Immature natural killer cell (primary cell): ENCODE measurements at places on chromosomes 3 and 15. TPM values are rescaled to one million over a fixed set of nuclear protein-coding genes. Genes with fewer than 3 reads are reported as not detected.

LMAN1L gene
- not detected for polyA plus RNA-seq

CYP1A2 gene
- not detected for polyA plus RNA-seq

SHC4 gene
- polyA plus RNA-seq, result not detected

MINAR1 gene
- polyA plus RNA-seq, result 0.07 TPM

GHSR gene
- polyA plus RNA-seq, result 4.3 TPM

SSUH2 gene
- polyA plus RNA-seq, result not detected

HRG gene
- not detected for polyA plus RNA-seq

TTC14 gene
- polyA plus RNA-seq, result 17.9 TPM

SST gene
- polyA plus RNA-seq, result not detected

IL20RB gene
- not detected for polyA plus RNA-seq

- H3K27ac ChIP-seq, result no peak overlapping the region
- no peaks in the 10 kb centered on the region for H3K4me1 ChIP-seq
- peaks cover 4% of the 10 kb centered on the region for H3K36me3 ChIP-seq
- no peak for DNase-seq
- H3K27me3 ChIP-seq, result no peaks in the 10 kb centered on the region
These were observed 356.4 kb downstream of the CHST2 start for GRCh38 chr3:143475981-143476380.

- no peaks in the 10 kb centered on the region for H3K36me3 ChIP-seq
- peaks cover 26% of the 10 kb centered on the region for H3K4me1 ChIP-seq
- no peak for DNase-seq
- peaks cover 6% of the 10 kb centered on the region for H3K27me3 ChIP-seq
These were observed 50.8 kb downstream of the CPN2 start for GRCh38 chr3:194300382-194300758.

GRCh38 chr3:48661501-48662144 is 1.1 kb downstream of the CELSR3 start:
- DNase-seq, result peak; percentile 74
- H3K4me3 ChIP-seq, result peak overlapping the region; percentile 68
- H3K36me3 ChIP-seq, result no peaks in the 10 kb centered on the region
- H3K4me1 ChIP-seq, result peaks cover 31% of the 10 kb centered on the region

- no peak overlapping the region for H3K27ac ChIP-seq
- no peak overlapping the region for H3K4me3 ChIP-seq
- no peaks in the 10 kb centered on the region for H3K4me1 ChIP-seq
- no peak for DNase-seq
- no peaks in the 10 kb centered on the region for H3K36me3 ChIP-seq
These were observed 49.3 kb upstream of the KBTBD8 start for GRCh38 chr3:66948838-66949237.

GRCh38 chr3:196531418-196531817 is 16.3 kb upstream of the SMCO1 start:
- no peaks in the 10 kb centered on the region for H3K4me1 ChIP-seq
- peaks cover 13% of the 10 kb centered on the region for H3K27me3 ChIP-seq
- no peak overlapping the region for H3K4me3 ChIP-seq
- no peak overlapping the region for H3K27ac ChIP-seq
- no peak for DNase-seq

- no peak within 1 kb of the TSS for H3K27ac ChIP-seq
- peak within 1 kb of the TSS; percentile 39 for H3K4me3 ChIP-seq
These were observed at the start of gene FBXL2 for GRCh38 chr3:33277193-33277882. Gene FBXL2 (plus strand): TSS chr3:33277442. CDS start chr3:33277513, 71 bp downstream.

DNA sequence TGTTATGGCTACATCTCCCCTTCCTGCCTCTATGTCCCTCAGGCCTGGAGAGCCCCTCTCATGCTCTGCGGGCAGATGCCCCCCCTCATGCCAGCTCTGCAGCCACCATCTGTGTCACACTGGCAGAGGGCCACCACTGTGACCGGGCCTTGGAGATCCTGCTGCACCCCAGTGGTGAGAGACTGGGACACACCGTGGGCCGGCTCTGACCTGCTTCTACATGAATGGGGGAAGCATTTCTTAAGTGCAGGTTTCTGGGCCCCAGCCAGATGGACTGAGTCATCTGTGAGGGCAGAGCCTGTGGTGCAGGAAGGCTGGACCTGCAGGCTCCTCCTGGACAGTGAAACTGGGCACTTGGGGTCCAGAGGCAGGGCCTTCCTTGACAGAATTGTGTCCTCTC is 4.8 kb downstream of the VWA5B2 start:
- peaks cover 8% of the 10 kb centered on the region for H3K4me1 ChIP-seq
- no peak overlapping the region for H3K27ac ChIP-seq
- peaks cover 11% of the 10 kb centered on the region for H3K27me3 ChIP-seq
- H3K4me3 ChIP-seq, result no peak overlapping the region

DNA sequence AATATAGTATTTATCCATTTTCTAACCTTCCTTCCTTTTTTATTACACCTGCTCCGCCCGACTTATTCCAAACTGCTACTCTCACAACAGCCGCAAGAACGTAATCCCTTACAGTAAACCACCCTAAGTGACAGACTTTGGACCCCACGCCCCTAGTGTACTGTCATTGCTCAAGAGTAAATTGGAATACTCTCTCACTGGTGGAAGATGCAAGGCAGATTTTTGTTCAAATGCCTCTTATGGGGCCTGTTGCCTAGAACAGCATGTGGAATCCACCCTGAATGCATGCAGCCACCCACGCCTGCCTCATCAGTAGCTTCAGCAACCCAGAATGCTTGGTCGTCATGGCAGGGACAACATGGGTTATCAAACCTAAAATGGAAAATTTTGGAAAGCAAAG is 226.2 kb upstream of the ST8SIA2 start:
- no peaks in the 10 kb centered on the region for H3K4me1 ChIP-seq
- DNase-seq, result no peak
- no peak overlapping the region for H3K4me3 ChIP-seq
- H3K27ac ChIP-seq, result no peak overlapping the region

DNA sequence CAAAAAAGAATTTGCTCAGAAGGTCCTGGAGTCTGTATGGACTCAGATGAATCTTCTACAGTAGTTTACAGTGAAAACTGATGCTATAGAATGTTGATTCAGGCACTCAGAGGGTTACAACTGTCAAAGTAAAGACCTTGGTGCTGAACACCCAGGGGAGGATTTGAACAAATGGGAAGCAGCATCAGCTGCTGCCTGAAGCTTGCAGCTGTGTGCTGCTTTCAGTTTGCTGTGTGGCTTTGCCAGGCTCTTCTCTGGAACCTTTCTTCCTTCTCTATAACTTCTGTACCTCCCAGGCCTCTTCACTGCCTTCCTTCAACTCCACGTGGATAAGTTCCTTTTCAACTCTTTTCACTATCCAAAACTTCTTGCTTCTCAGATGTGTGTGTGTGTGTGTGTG is 214.2 kb downstream of the GRM7 start:
- no peaks in the 10 kb centered on the region for H3K36me3 ChIP-seq
- DNase-seq, result no peak
- no peaks in the 10 kb centered on the region for H3K4me1 ChIP-seq

GRCh38 chr3:37096975-37097374 is 77.4 kb downstream of the LRRFIP2 start:
- H3K4me3 ChIP-seq, result no peak overlapping the region
- peaks cover 1% of the 10 kb centered on the region for H3K4me1 ChIP-seq
- H3K27me3 ChIP-seq, result no peaks in the 10 kb centered on the region
- DNase-seq, result no peak

GRCh38 chr3:183114384-183115178 is 15.3 kb upstream of the MCCC1 start:
- DNase-seq, result no peak
- no peak overlapping the region for H3K4me3 ChIP-seq

DNA sequence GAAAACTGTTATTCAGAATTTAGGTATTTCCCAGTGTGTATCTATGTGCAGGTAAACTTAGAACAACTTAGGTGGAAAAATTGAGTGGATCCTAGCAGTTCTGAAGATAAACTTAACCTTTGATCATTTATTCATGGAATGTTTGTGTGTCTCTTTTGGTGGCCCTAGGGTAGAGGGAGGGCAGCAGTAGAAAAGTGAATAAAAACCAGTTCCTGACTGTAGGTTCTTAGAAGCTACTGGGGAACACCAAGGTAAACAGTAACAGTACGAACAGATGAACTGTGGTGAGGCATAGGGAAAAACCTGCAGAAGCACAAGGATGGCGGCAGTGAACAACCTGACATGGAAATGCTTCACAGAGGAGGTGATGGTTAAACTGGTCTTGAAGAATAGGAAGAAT is 2.5 kb downstream of the SNRK start:
- peaks cover 63% of the 10 kb centered on the region for H3K4me1 ChIP-seq
- no peak for DNase-seq
- H3K36me3 ChIP-seq, result peaks cover 3% of the 10 kb centered on the region
- peaks cover 21% of the 10 kb centered on the region for H3K27me3 ChIP-seq

GRCh38 chr3:45864760-45865519 is 21.4 kb upstream of the CCR9 start:
- DNase-seq, result no peak
- peak overlapping the region; percentile 64 for H3K4me3 ChIP-seq
- H3K4me1 ChIP-seq, result peaks cover 21% of the 10 kb centered on the region
- H3K27ac ChIP-seq, result peak overlapping the region; percentile 21
- H3K27me3 ChIP-seq, result peaks cover 4% of the 10 kb centered on the region

DNA sequence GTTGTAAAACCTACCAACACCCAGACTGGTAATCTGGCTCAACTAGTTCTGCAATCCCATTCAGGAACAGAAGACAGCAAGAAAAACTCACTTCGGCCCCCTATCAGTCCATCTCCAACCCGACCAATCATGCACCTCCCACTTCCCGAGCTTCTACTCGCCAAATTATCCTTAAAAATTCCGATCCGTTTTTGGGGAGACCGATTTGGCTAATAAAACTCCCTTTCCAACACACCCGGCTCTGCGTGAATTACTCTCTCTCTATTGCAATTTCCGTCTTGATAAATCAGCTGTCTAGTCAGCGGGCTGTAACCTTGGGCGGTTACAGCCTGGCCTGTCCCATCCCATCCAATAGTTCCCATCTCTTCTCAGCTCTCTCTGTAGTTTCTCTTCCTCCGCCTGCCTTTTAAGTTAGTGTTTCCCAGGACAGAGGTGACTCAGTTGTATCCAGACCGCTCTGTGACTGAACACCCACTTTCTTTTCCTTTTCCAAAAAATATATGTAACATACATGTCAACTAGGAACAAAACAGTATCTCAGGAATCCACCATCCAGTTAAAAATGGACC is 780 bp upstream of the ACAD9 start:
- DNase-seq, result no peak
- H3K27ac ChIP-seq, result peak overlapping the region; percentile 98
- peaks cover 5% of the 10 kb centered on the region for H3K27me3 ChIP-seq
- H3K36me3 ChIP-seq, result no peaks in the 10 kb centered on the region
- H3K4me3 ChIP-seq, result peak overlapping the region; percentile 84

GRCh38 chr3:42051384-42052131 is 39.6 kb upstream of the TRAK1 start:
- peaks cover 2% of the 10 kb centered on the region for H3K27me3 ChIP-seq
- no peak for DNase-seq
- no peaks in the 10 kb centered on the region for H3K36me3 ChIP-seq
- no peak overlapping the region for H3K4me3 ChIP-seq
- H3K4me1 ChIP-seq, result peaks cover 59% of the 10 kb centered on the region
- H3K27ac ChIP-seq, result no peak overlapping the region

DNA sequence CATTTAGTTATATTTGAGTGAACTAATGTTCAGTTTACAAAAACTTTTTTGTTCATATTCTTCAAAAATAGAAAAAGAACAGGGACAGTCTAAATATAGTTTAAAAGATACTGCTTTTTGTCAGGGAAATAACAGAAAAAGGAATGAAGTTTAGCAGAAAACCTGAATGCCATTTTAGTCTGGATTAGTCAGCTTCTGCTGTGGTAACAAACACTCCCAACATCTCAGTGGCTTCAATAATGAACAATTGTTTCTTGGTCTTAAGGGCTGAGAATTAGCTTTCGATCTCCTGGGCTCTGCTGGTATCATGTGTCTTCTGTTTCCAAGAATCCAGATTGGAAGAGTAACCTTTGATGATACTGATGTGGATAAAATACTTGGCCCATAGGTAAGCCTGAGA is 12.4 kb upstream of the USP13 start:
- H3K4me3 ChIP-seq, result no peak overlapping the region
- DNase-seq, result no peak
- H3K36me3 ChIP-seq, result no peaks in the 10 kb centered on the region
- H3K4me1 ChIP-seq, result no peaks in the 10 kb centered on the region

DNA sequence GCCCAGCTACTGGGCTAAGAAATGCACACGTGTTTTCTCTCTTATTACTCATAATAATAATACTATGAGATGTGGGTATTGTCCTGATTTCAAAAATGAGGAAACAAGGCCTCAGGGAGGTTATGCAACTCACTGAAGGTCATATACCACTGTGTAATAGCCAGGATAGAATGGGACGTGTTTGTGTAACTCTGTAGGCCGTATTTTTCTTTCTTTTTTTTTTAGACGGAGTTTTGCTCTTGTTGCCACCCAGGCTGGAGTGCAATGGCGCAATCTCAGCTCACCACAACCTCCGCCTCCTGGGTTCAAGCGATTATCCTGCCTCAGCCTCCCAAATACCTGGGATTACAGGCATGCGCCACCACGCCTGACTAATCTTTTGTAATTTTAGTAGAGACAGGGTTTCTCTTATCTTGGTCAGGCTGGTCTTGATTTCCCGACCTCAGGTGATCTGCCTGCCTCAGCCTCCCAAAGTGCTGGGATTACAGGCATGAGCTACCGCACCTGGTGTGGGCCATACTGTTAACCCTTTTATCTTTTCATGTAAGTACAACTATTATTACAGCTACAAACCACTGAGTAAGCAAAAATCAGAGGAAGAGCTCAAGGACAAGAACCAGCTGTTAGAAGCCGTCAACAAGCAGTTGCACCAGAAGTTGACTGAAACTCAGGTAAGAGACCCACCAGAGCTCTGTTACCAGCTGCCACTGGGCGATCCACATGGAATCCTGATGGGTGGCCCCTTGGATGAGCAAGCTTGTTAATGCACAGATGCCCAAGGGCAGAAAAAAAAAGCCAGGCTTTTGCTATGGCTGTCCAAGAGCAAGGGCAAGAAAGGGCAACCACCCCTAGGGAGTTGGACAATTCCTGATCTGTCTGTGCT is 6.7 kb downstream of the KNSTRN start:
- no peak overlapping the region for H3K27ac ChIP-seq
- H3K27me3 ChIP-seq, result no peaks in the 10 kb centered on the region
- no peak for DNase-seq
- H3K36me3 ChIP-seq, result peaks cover 21% of the 10 kb centered on the region

- no peak overlapping the region for H3K4me3 ChIP-seq
- peaks cover 12% of the 10 kb centered on the region for H3K27me3 ChIP-seq
- no peaks in the 10 kb centered on the region for H3K36me3 ChIP-seq
- H3K27ac ChIP-seq, result no peak overlapping the region
- H3K4me1 ChIP-seq, result no peaks in the 10 kb centered on the region
- DNase-seq, result peak; percentile 4
These were observed 13.1 kb upstream of the BLOC1S6 start for GRCh38 chr15:45573961-45574629.
